ENCODE measurements at places on chromosomes 13 and 19. TPM values are rescaled to one million over a fixed set of nuclear protein-coding genes. Genes with fewer than 3 reads are reported as not detected.

The ESD gene
- 52.7 TPM for total RNA-seq

DNA sequence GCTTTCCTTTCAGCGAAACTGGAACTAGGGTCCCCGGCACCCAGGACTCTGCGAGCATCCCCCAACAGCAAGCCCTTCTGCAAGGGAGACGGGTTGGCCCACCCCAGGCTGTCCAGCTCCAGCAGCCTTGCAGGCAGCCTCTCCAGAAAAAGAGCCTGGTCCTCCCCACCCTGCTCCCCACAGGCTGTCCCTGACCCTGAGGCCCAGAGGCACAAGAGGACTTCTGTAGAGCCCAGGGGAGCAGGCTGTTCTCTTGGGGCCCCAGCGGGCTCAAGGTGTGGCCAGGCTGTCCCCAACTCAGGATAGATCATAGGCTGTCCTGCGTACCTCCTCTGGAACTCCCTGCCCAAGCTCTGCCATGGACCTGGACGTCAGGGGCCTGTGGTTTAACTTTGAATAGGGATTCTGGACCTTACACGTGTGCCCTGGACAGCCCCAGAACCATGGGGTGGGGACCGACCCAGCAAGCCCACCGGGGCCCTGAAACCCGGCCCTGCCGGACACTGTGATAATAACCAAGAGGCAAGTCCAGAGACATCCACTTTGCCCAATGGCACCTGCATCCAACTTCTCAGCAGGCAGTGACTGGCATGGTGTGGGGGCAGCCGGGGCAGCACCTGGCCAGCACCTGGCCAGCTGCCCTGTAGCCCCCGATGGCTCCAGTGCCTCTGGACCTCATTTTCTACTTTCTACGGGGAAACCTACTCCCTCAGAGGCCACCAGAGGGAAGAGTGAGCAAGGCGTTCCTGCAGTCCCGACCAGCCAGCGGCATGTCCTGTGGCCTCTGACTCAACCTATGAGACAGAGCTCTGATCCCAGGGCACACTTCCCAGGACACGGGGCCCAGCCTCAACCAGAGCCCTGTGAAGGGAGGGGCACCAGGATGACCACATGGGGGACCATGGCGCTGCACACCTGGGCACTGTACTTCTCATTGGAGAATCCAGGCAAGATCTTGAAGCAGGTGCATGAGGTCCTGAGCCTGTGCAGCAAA, 50.9 kb upstream of the TPM4 start:
- H3K36me3 ChIP-seq, result no peaks in the 10 kb centered on the region
- no peaks in the 10 kb centered on the region for H3K27me3 ChIP-seq
- DNase-seq, result peak; percentile 54
- no peaks in the 10 kb centered on the region for H3K4me1 ChIP-seq
- H3K4me3 ChIP-seq, result no peak overlapping the region

- H3K27me3 ChIP-seq, result no peaks in the 10 kb centered on the region
- H3K4me1 ChIP-seq, result no peaks in the 10 kb centered on the region
- H3K4me3 ChIP-seq, result no peak overlapping the region
- H3K27ac ChIP-seq, result no peak overlapping the region
Observed at GRCh38 chr13:75271846-75272245, 210.1 kb downstream of the TBC1D4 start.

GRCh38 chr13:110208116-110208515, 98.8 kb downstream of the COL4A1 start:
- H3K27ac ChIP-seq, result no peak overlapping the region
- no peaks in the 10 kb centered on the region for H3K4me1 ChIP-seq
- DNase-seq, result no peak

DNA sequence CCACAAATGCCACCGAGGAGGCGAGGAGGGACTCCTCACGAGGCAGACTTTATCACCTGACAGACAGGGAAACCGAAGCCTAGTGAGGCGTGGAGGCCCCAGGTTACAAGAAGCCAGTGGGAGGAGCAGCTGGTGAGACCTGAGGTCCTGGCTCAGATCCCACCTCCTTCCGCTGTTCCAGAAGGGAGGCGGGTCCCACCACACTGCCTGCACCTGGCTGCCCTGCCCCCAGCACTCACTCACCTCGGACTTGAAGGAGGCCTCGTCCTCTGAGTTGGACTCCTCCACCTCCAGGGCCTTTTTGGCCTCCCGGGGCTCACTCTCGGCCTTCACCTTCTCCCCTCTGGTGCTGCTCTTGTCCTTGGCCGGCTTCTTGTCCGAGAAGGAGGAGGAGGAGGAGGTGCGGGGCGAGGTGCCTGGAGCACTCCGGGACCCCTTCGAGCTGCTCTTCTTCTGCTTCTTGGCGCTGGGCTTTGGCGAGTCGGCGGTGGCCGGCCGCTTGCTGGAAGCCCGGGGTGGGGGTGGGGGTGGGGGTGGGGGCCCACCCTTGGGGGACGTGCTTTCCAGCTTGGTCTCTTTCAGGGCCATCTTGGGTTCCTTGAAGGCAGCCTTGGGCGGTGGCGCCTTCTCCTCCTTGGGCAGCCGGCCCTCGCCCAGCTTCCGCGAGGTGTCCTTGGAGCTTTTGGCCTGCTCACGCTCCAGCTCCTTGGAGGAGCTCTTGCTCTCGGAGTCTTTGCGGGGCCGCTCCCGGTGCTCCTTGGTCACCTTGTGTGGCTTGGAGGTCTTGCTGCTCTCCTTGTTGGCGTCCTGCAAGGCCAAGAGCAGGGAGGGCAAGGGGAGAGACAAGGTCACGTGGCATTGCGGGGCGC, 57.7 kb downstream of the MLLT1 start:
- H3K36me3 ChIP-seq, result no peaks in the 10 kb centered on the region
- no peak for DNase-seq
- no peaks in the 10 kb centered on the region for H3K27me3 ChIP-seq
- no peak overlapping the region for H3K4me3 ChIP-seq
- no peak overlapping the region for H3K27ac ChIP-seq

DNA sequence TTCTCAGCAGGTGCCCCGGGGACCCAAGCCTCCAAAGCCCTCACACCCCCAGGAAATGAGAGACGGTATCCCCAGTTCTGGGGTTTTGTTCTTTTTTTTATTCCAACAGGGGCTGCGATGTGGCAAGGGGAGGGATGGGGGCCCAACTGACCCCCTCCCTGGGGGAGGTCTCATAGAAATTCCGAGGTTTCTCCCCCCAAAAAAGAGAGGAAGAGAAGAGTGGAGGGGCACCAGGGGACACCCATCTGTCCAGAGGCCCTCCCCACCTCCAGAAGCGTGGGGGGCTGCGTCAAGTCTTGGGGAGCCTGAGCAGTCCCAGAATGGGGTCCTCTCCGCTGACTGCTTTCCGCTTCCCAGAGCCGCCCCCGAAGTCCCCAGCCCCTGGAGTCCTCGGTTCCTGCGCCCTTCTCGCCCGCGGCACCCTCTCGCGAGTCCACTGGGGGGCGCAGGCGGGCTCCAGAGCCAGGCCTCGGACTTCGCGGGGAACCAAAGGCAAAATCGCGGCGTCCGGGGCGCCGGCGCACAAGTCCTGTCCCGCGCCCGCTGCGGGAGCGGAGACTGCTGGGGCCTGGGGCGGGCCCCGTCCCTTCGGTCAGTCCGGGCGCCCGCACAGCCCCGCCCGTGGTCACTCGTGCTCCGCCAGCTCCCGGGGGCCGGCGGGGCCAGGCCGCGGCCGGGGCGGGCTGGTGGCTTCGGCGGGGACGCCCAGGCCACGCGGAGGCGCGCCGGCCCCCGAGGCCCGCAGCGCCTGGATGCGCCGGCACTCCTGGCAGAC, 4.4 kb upstream of the ATP1A3 start:
- H3K4me3 ChIP-seq, result peak overlapping the region; percentile 8
- no peak for DNase-seq
- no peaks in the 10 kb centered on the region for H3K4me1 ChIP-seq
- H3K27me3 ChIP-seq, result no peaks in the 10 kb centered on the region
- no peak overlapping the region for H3K27ac ChIP-seq

GRCh38 chr13:31043957-31044356, 111.5 kb downstream of the TEX26 start:
- no peak overlapping the region for H3K27ac ChIP-seq
- no peaks in the 10 kb centered on the region for H3K36me3 ChIP-seq
- no peak for DNase-seq
- no peak overlapping the region for H3K4me3 ChIP-seq
- H3K4me1 ChIP-seq, result peaks cover 7% of the 10 kb centered on the region

GRCh38 chr13:44231786-44232516, 141.7 kb upstream of the SERP2 start:
- H3K27ac ChIP-seq, result peak overlapping the region; percentile 65
- peak; percentile 74 for DNase-seq
- H3K4me3 ChIP-seq, result no peak overlapping the region
- peaks cover 5% of the 10 kb centered on the region for H3K4me1 ChIP-seq
- no peaks in the 10 kb centered on the region for H3K36me3 ChIP-seq

The ZNF837 gene
- 3.3 TPM for total RNA-seq

The STOML3 gene
- total RNA-seq, result not detected

DNA sequence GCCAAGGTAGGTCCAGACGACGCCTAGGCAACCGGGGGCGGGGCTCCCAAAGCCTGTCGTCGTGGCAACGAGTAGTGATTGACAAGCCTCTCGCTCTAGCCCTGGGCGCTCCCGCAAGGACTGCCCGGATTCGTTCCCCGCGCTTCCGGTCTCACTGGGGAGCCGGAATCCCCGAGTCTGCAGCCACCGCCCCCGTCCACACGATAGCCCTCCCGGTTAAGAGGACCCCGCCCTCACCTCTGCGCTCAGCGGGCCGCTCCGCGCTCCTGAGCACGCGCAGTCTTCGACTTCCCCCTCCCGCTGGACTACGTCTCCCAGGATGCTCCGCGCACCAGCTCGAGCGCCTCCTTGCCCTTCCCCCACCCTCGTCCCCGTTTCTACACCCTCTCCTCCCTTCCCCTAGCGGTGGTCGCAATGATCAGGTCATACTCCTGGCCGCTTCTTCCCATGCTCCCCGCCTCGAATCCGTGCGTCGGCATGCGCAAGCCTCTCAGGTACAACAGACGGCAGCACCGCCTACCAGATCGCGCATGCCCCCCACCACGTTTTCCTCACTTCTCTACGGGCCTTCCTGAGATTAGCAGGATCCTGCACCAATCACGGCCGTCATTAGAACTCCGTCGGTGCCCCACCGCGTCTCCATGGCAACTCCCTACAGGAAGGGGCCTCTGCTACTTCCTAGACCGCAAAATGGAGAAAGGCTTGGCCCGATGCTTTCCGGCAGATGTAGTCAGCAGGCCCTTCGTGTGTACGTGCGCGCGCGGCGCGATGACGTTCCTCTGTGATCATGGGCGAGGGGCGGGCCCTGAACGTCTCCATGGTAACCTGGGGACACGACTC, at the start of gene MZF1:
TSS of gene MZF1 (minus strand) at position 518 of the 840 bp plus-strand sequence. CDS start 1,946 bp downstream, outside the sequence.
- H3K27me3 ChIP-seq, result no peaks in the 10 kb centered on the region
- no peaks in the 10 kb centered on the region for H3K36me3 ChIP-seq
- peak within 1 kb of the TSS; percentile 98 for H3K27ac ChIP-seq
- DNase-seq, result peak; percentile 100

The CDC42EP5 gene
- 133 TPM for total RNA-seq

The FCAR gene
- total RNA-seq, result not detected

DNA sequence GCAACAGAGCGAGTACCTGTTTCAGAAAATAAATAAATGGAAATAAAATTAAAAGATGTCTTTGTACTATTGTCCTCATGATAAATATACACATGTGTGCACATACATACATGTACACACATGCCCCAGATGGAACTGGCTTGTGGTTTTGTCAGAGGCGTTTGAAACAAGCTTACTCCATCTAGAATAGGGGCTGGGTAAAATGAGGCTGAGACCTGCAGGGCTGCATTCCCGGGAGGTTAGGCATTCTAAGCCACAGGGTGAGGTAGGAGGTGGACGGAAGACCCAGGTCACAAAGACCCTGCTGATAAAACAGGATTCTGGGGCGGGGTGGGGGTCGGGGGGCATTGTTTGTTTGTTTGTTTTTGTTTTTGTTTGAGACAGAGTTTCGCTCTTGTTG, 8.1 kb upstream of the SIN3B start:
- H3K27ac ChIP-seq, result no peak overlapping the region
- H3K36me3 ChIP-seq, result no peaks in the 10 kb centered on the region
- H3K4me3 ChIP-seq, result no peak overlapping the region
- H3K4me1 ChIP-seq, result no peaks in the 10 kb centered on the region
- H3K27me3 ChIP-seq, result no peaks in the 10 kb centered on the region

- no peaks in the 10 kb centered on the region for H3K36me3 ChIP-seq
- no peaks in the 10 kb centered on the region for H3K4me1 ChIP-seq
- no peak overlapping the region for H3K27ac ChIP-seq
- no peaks in the 10 kb centered on the region for H3K27me3 ChIP-seq
Observed at GRCh38 chr19:17908244-17908643, 24.6 kb upstream of the CCDC124 start.

DNA sequence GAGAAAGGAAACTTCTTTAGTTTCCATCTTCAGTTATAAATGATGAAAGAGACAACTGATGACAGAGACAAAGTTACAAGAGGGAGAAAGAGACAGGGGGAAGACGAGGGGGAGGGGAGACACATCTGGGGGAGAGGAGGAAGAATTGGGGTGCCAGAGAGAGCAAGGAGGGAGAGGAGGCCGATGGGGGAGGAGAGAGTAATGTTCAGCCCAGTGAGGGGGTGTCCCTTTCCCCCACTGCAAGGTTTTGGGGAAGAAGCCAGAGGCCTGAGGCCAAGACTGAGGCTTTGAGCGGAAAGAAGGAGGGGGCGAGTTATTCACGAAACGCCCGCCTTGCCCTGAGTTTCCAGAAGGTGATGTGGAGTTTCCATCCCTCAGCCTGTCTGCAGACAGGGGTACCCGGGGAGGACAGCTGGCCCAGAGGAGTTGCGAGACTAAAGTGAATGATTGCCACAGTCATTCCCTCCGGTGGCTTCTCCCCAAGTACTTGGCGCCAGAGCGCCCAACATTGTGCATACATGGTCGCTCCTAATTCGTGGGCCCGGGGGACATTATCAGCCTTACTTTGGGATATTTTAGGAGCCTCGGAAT, 558 bp upstream of the PPAN start:
- H3K4me3 ChIP-seq, result peak overlapping the region; percentile 82
- DNase-seq, result peak; percentile 70
- H3K27ac ChIP-seq, result peak overlapping the region; percentile 91
- no peaks in the 10 kb centered on the region for H3K4me1 ChIP-seq

The PDX1 gene
- not detected for total RNA-seq

GRCh38 chr19:47610902-47611301, 2.0 kb downstream of the BICRA start:
- H3K4me3 ChIP-seq, result no peak overlapping the region
- peak overlapping the region; percentile 95 for H3K27ac ChIP-seq
- no peaks in the 10 kb centered on the region for H3K36me3 ChIP-seq
- H3K4me1 ChIP-seq, result peaks cover 12% of the 10 kb centered on the region
- no peak for DNase-seq

The ZNF829 gene
- total RNA-seq, result 1.1 TPM

The ZSWIM9 gene
- 3.2 TPM for total RNA-seq

- H3K27ac ChIP-seq, result no peak overlapping the region
- no peak overlapping the region for H3K4me3 ChIP-seq
- H3K36me3 ChIP-seq, result no peaks in the 10 kb centered on the region
- H3K27me3 ChIP-seq, result no peaks in the 10 kb centered on the region
- DNase-seq, result no peak
- H3K4me1 ChIP-seq, result no peaks in the 10 kb centered on the region
Observed at GRCh38 chr13:109383683-109384082, 402.7 kb downstream of the IRS2 start.

- H3K4me3 ChIP-seq, result no peak overlapping the region
- H3K27ac ChIP-seq, result no peak overlapping the region
- no peaks in the 10 kb centered on the region for H3K36me3 ChIP-seq
- no peak for DNase-seq
- H3K27me3 ChIP-seq, result no peaks in the 10 kb centered on the region
Observed at GRCh38 chr13:74336546-74336945, 202.3 kb upstream of the KLF12 start.

- no peaks in the 10 kb centered on the region for H3K27me3 ChIP-seq
- DNase-seq, result no peak
- no peak overlapping the region for H3K4me3 ChIP-seq
- H3K4me1 ChIP-seq, result no peaks in the 10 kb centered on the region
Observed at GRCh38 chr13:53144826-53145225, 116.2 kb downstream of the OLFM4 start.

The ZNF534 gene
- total RNA-seq, result not detected

The PMIS2 gene
- total RNA-seq, result not detected

The CLDND2 gene
- not detected for total RNA-seq

All from Peyer's patch (tissue), 4 donors.